ENCODE measurements at places on chromosomes 13 and 19.

- DNase-seq, result no peak
These were observed 21.4 kb upstream of the ZNF181 start for GRCh38 chr19:34712395-34713261.

GRCh38 chr19:46890423-46891170, 29.8 kb downstream of the ARHGAP35 start:
- DNase-seq, result no peak

DNA sequence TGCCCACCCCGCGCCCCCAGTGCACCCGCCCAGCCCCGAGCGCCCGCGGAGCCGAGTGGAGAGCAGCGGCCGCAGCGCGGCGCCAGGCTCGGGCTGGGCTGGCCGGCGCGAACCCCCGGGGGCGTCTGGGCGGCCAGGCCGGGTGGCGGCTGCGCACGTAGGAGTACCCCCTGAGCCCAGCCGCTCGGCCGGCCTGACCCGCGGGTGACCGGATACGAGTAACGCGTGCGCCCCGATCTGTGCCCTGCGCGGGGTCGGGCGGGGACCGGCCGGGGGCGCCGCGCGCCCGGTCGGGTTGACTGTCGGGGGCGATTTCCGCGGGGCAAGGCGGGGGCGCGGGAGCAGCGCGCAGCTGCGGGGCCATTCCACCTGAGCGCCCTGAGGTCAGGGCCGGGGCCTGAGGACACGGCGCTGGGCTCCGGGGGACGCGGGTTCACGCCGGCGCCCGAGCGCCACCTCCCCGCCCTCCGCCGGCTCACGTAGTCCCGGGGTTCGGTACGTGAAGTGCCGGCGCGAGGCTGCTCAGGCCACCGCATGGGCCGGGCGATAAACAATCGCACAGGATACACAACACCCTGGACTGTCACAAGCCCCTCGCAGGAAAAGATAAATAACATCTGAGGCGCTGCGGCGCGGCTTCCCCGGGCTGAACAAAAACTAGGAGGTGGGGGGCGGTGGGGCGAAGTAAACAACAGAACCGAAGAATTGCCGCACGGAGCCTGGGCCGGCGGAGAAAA, 37.6 kb upstream of the FLT1 start:
- no peak for DNase-seq

- DNase-seq, result no peak
These were observed 72.7 kb downstream of the ERICH6B start for GRCh38 chr13:45542878-45543277.

- DNase-seq, result no peak
These were observed 110.2 kb upstream of the DOCK9 start for GRCh38 chr13:99087954-99088491.

DNA sequence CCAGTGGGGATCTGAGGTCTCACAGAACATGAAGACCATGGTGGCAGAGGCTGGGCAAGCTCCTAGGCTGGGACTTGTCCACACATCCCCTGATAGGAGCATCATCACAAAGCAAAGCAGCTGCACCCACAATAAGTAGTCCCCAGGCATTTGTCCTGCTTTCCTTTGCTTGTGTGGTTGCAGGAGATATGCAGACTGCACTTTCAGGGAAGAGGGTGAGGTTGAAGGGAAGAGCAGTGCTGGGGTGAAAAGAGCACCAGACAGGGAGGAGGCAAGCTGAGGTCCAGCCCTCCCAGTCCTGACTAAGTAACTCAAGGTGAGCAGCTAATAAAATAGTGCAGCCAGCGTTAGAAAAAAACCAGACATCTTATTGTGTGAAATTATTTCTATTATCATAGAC, 383.6 kb downstream of the UQCRFS1 start:
- no peak for DNase-seq

GRCh38 chr13:110540871-110541525, 20.5 kb downstream of the RAB20 start:
- DNase-seq, result no peak

All from pancreas (tissue), 10 donors.